Activated CD4-positive, alpha-beta T cell treated with anti-CD3 and anti-CD28 coated beads, Interleukin-2, amount 10 ng/mL, durations not matched to agents 24 days and 14 days (primary cell): ENCODE measurements at places on chromosomes 7 and 10. TPM values are rescaled to one million over a fixed set of nuclear protein-coding genes. Genes with fewer than 3 reads are reported as not detected.

CALML5 gene
- not detected in 2 replicates for total RNA-seq

- no peak overlapping the region for H3K4me3 ChIP-seq
- no peaks in the 10 kb centered on the region for H3K4me1 ChIP-seq
- DNase-seq, result no peak
- no peak overlapping the region for H3K27ac ChIP-seq
- H3K27me3 ChIP-seq, result no peaks in the 10 kb centered on the region
Measured at GRCh38 chr7:47659664-47660462, 78.0 kb upstream of the TNS3 start.

DNA sequence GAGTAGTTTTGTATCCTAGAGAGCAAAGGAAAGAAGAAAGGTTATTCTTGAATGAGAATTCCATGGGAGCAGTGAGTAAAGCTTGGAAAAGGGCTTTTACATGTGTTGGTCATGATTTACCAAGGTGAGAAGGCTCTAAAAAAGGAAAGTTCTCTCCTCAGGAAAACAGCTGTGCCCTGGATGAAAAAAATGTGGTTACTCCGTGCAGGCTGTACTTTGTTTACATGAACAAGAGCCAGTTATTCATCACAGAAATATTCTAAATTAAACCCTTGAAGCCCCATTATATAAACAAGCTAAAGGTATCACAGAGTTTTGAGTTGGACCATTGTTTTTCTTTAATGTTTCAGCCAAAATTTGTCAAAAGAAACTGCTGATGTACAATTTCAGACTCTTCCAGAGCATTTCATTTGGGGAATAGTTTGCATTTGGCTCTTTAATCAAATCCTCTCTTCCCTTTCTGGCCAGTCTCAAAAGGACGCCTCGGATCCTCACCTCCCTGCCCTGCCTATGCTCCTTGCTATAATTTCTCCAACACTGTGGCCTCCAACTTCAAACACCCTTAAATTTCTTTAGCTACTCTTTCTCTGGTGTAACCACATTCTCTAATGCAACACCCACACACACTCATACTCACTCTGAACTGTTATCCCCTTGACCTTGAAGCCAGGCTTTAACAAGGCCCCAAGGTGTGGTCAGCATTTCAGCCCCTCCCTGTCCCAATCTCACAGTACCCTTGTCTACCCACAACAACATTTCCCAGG, 47.4 kb downstream of the AFAP1L2 start:
- DNase-seq, result no peak
- H3K4me1 ChIP-seq, result peaks cover 5% of the 10 kb centered on the region
- no peaks in the 10 kb centered on the region for H3K36me3 ChIP-seq
- no peak overlapping the region for H3K27ac ChIP-seq
- peaks cover 4% of the 10 kb centered on the region for H3K27me3 ChIP-seq

DNA sequence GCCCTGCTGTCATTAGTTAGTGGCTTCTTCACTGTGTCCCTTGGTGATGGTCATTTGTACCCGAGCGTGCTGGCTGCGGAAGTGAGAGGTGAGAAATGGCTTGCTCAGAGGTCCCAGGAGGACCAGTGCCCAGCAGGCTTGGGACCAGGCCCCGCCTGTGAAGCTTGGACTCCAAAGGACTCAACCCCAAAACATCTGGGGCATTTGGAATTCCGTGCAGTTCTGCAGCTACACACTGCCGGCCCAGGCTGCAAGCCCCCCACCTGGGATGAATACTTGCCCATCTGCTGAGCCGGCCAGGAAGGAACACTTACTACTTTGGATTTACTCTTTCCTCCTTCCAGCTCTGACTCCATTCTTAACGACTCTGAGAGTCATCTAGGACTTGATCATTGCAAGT, 18.0 kb downstream of the ECHDC3 start:
- no peak overlapping the region for H3K27ac ChIP-seq
- H3K4me1 ChIP-seq, result peaks cover 4% of the 10 kb centered on the region
- H3K36me3 ChIP-seq, result no peaks in the 10 kb centered on the region
- peaks cover 6% of the 10 kb centered on the region for H3K27me3 ChIP-seq
- DNase-seq, result no peak
- no peak overlapping the region for H3K4me3 ChIP-seq

- H3K27ac ChIP-seq, result no peak overlapping the region
- peaks cover 16% of the 10 kb centered on the region for H3K4me1 ChIP-seq
- no peaks in the 10 kb centered on the region for H3K36me3 ChIP-seq
- no peak overlapping the region for H3K4me3 ChIP-seq
- H3K27me3 ChIP-seq, result peaks cover 28% of the 10 kb centered on the region
Measured at GRCh38 chr7:105769901-105770628, 106.3 kb downstream of the ATXN7L1 start.
